Activated CD4-positive, alpha-beta T cell treated with anti-CD3 and anti-CD28 coated beads for 1 hour (primary cell): ENCODE measurements at places on chromosomes 3 and 15.

GRCh38 chr3:64667887-64668581 is 19.8 kb downstream of the ADAMTS9 start:
- no peak for DNase-seq

DNA sequence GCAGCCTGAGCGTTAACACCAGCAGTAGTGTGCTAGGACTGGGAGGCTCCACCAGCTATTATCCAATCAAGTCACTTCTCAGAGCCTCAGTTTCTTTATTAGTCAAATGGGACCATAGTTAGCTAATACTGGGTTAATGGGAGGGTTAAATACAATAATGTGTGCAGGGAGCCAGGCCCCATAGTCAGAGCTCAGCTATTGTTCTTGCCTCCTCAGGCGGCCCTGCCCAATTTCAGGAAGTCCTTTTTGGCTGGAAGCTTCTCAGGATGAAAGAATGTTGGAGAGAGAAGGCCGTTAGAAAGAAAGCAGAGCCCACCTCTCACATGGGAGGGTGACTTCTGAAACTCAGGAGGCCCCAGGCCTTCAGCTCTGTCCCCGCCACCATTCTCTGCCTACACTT is 39.5 kb upstream of the SMAD6 start:
- no peak for DNase-seq

GRCh38 chr3:160885791-160886286 is 129.8 kb downstream of the PPM1L start:
- DNase-seq = no peak

GRCh38 chr15:62853841-62854225 is 188.7 kb upstream of the TPM1 start:
- no peak for DNase-seq

DNA sequence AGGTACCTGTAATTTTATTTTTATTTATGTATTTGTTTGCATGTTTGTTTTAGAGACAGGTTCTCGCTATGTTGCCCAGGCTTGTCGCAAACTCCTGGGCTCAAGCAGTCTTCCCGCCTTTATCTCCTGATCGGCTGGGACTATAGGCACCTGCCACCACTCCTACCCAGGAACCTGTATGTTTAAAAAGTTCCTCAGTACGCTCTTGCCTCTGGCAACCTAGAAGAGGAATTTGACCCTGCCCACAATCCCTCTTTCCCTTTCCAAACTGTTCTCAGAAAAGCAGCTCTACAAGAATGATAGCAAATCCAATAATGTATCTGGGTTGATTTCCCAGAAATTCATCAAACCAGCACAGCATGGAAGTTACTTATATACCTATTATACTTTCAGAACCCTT is 20.9 kb upstream of the PHLDB2 start:
- no peak for DNase-seq

GRCh38 chr3:160038862-160039562 is 50.4 kb downstream of the IL12A start:
- no peak for DNase-seq

DNA sequence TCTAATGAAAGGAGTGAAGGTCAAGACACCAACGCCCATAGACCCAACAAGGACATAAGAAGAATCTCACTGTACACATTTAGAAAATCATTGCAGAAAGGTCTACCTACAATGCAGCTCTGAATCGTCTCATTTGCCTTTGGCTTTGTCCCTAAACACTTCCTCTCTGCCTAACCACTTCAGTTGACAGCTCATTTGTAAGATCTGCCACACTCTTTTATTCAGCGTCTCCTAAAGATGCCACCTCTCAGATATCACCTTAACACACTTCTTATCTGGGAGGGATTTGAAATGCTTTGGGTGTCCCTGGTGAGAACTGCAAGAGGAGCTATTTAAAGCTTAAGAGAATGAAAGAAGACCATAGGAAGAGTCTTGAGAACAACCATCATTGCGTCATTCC is 38.7 kb downstream of the RAB27A start:
- DNase-seq = no peak

DNA sequence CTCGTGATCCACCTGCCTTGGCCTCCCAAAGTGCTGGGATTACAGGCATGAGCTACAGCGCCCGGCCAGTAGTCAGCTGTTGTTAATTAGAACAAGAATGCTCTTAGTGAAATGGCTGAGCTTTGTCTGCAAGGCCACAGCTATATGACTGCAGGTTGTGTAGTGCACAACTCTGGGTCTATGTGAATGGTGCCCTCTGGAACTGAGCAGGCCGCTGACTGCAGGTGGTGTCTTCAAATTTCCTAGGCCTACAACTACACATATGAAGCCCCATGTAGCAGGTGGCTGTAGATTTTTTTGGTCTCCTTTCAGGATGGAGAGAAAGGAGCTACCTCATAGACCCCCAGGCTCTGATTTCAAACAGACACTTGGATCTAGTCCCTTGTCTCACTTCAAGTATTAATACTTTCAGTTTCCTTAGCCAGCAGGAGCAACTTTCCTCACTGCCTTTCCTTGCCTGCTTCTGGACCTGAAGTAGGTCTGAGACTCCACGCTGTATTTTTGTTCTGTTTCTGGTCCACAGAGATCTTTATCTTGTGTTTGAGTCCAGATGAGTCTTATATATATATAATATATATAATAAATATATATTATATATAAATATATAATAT is 86.9 kb downstream of the C3orf80 start:
- DNase-seq = no peak

DNA sequence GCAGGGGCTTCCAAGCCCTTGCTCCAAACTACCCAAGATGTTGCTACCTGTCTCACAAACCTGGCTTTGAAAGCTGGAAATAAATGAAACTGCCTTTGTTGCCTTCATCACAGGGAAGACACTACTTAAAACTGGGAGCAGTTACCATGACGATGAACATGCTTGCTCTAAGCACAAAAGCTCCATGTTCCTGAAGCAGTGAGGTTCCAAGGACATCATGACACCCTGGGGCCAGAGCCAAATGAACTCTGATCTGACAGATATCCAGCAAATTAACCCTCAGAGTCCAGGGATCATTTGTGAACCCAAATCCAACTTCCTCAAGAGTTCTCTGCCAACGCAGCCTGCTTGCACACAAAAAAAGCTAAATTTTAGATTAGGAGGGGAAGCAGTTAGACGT is 10.7 kb downstream of the TRAIP start:
- DNase-seq = no peak

DNA sequence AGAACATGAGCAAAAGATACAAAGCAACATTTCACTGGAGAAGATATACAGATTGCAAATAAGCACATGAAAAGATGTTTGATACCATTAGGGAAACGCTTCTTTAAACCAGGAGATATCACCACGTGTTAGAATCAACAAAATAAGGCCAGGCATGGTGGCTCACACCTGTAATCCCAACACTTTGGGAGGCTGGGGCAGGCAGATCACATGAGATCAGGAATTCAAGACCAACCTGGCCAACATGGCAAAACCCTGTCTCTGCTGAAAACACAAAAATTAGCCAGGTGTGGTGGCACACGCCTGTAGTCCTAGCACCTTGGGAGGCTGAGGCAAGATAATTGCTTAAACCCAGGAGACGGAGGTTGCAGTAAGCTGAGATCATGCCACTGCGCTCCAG is 20.5 kb upstream of the MUC20 start:
- no peak for DNase-seq

- DNase-seq = no peak
These were observed 62.7 kb downstream of the NECTIN3 start for GRCh38 chr3:111134302-111134701.

GRCh38 chr3:95719481-95719880 is 1094.9 kb upstream of the EPHA6 start:
- DNase-seq = no peak

- no peak for DNase-seq
These were observed 1.5 kb upstream of the CA12 start for GRCh38 chr15:63382966-63383710.

GRCh38 chr3:147940405-147941193 is 531.4 kb downstream of the ZIC1 start:
- no peak for DNase-seq

- no peak for DNase-seq
These were observed 80.8 kb upstream of the SKOR1 start for GRCh38 chr15:67744331-67745072.

DNA sequence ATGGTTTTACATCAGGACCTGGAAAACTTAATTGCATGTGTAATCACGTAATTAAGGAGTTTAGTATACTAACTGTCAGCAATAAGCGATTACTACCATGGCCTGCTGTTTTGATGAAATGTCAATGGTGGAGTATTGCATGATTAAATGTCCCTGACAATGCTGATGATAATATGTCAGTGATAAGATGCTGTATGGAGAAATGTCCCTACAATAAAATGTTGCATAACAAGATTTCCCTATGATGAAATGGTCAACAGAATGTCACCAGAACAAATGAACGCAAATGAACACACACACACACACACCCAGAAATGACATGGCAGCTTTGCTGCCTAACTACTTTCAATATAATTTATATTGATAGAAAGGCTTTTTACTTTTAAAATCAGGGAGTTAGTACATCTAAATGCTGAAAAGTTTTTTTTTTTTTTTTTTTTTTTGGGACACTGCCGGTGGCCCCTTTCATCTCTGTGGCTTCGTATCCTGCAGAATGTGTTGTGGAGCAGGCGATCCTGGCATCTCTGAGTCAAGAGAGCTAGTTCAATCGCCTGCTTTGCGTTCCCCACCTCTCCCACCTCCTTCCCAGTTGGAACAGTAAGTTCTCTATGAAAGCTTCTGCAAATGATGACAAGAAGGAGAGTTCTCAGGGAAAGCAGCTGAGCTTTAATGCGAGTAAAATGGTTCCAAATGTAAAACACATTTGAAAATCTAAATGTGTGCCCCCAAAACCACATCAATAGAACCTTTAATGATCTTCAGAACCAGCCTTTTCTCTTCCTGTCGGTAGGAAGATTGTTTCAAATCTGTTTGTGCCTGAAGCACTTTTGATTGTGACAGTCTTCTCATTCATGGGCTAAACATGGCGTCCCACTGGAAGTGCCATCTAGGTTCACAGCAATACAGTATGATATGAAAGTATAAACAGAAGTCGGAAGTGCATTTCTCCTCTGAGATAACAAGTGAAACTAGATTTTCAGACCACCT is 170.1 kb upstream of the GBE1 start:
- no peak for DNase-seq

GRCh38 chr3:144645300-144645699 is 673.7 kb downstream of the DIPK2A start:
- DNase-seq = no peak

DNA sequence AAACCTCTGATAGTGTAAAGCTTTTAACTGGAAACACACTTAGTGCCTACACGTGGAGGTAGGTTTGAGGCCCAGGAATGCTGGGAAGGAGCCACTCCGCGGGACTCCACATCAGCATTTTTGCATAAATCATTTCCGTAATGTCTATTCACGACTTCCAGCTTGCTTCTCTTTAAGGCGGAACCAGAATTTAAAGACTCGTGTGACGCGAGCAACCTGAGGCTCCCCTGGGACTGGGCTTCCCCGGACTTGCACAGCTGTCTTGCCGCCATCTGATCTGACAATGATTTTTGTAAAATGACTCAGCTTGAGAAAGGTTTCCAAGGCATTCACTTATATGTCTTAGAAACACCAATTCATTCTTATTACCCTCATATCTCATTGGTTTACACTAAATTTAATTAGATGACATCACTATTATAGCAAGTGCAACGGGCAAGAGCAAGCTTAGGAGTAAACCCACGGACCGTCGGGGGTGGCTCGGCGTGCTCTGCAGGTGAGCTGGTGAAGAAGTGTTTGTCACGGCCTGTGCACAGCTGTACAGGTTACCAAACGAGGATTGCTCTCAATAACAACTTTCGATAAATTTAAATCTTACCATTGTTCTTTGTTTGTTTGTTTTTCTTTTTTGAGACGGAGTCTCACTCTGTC is 95.2 kb downstream of the CHSY1 start:
- no peak for DNase-seq

DNA sequence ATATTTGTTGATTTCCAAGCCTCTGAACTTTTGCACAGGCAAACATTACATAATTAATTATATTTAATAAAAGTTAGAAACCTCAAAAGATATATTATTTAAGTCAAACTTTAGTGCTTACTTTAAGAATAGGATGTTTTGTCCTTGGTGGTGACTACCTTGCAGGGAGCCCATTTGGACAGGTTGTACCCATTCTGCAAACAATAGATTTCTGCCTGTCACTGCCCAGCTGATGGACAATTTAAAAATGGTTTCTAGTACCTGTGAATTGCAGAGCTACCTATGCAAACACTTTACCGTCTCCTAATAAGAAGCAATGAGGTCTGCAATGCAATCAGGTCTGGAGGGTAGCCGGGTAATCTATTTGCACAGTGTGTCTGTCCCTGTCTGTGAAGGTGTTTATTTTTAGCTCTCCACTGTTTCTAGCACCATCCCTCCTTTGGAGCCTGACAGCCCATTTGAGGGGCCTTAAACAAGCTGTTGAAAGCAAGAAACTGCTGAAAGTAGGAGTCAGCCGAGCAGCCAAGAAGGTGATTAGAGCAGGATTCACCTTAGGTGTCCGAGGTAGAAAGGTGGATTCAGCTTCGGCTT is 556.2 kb upstream of the CFAP20DC start:
- no peak for DNase-seq

DNA sequence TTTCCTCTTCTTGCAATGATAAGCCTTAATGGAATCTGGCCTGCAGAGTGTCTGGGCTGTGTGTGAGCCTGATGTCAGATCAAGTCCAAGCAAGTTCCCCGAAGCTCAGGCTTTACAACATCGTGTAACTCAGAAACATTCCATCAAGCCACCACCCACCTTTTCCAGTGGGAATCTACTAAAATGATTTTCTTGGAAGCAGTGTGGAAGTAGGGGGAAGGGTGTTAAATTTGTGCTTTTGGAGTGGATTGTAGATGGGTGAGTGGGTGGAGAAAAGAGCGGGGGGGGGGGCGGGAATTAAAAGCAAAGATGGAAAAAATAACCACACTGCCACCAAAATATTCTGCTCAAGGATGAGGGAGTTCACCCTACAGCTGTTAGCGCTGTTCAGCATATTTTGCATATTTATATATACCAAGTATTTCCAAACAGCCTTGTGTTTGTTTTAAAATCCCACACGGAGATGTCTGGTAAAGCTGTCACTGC is 53.6 kb downstream of the VGLL3 start:
- DNase-seq = no peak

DNA sequence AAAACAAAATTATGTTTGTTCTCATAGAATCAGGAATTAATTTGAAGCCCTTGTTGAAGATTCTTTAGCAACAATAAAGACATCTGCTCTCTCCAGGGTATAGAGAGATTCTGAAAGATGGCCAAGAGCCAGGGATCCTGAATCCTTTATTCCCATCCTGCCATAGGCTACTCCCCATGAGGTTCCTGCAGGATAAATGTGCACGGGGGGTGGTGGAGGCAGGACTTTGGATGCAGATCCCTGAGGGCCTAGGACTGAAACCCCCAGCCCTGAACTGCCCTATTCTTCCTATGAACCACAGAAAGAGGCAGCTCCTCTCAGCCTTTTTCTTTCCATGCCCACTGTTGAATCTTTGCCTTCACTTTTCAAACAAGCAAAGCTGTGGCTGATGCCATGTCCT is 17.1 kb downstream of the TMEM108 start:
- no peak for DNase-seq

GRCh38 chr3:33318710-33319380 is 41.6 kb downstream of the FBXL2 start:
- DNase-seq = no peak

- no peak for DNase-seq
These were observed 58.3 kb downstream of the EPHB3 start for GRCh38 chr3:184619787-184620430.
